ENCODE measurements at places on chromosomes 7 and 10. TPM values are rescaled to one million over a fixed set of nuclear protein-coding genes. Genes with fewer than 3 reads are reported as not detected.

DNA sequence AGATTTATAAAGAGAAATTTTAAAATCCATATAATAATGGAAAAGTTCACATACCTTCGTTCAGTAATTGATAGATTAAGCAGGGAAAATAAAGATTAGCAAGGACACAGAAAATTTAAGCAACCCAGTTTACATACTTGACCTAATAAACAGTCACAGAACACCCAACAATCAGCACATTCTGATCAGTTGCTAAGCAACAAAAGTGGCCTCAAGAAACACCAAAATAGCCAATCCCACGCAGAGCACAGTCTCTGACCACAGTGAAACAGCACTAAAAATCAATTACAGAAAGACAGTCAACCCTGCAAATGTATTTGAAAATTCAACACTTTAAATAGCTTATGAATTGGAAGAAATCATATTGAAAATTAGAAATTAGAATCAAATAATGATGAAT is 39.3 kb upstream of the DRGX start:
- DNase-seq = peak; percentile 18

The PRRT4 gene
- total RNA-seq = not detected

DNA sequence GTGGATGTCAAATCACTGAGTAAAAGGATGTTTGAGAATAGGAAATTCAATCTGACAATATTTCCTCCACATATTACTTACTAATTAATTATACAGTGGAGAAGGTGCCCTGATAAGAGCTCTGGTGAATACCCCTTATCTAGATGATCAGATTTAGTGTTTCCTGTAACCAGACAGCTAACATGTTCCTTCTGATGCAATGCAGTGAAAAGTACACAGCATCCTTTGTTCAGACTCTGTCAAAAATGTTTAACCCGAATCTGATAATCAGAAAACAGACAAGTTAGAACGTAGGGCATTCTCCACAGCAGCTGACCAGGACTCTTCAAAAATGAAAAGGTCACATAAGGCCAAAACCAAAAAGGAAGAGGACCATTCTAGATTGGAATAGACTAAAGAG is 46.2 kb downstream of the WDR11 start:
- no peak for DNase-seq

The LRGUK gene
- total RNA-seq = not detected

The SPOCK2 gene
- 0.05 TPM for total RNA-seq

DNA sequence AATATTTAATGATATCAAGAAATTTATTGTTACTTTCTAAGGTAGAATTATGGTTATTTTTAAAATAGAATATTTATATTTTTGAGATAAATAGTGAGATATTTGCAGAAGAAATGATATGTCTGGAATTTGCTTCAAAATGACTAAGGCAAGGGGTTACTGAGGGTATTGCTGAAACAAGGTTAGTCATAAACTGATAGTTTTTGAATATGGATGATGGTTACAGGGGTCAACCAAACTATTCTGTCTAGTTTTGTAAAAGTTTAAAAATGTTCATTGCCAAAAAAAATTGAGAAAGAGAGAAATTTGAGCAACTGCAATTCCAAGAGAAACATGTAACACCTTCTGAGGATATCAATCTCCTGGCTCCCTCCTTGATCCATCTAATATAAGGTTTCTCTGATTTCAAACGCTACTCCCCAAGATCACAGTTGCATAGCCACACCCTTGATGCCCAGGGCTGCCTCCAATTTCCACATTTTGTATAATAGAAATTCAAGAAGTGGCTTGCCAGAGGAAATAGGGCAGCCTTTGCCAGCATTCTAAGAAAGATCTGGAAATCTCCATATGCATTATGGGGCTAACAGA is 159.4 kb upstream of the NAMPT start:
- no peak for DNase-seq

All from M059J (cell line).